ENCODE measurements at places on chromosomes 7 and 10.

DNA sequence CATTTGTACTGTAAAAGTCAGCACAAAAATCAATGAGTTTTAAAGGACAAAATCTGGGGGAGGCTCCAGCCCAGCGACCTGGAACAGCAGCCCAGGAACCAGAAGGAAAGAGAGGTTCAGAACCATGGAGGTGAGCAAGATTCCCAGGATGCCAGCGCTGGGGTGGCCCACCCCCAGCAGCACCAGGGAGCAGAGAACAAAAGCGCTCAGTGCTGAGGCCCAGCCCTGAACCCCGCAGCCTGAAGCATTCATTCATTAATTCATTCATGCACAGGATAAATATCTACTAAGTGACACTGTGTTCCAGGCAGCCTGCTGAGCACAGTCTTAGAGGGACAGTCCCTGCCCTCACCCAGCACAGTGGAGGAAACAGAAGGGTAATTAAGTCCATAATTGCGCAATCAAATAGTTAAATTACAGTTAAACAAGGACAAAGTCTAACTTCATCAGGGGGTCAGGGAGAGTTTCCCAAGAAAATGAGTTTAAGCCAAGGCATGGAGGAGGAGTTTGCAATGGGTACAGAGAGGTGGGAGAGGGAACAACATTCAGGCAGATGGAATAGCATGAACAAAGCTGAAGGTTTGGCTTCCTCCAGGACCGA, 202.3 kb downstream of the GRID1 start:
- no peak for DNase-seq

- no peak for DNase-seq
Measured at GRCh38 chr10:103740611-103741010, 114.8 kb downstream of the SH3PXD2A start.

DNA sequence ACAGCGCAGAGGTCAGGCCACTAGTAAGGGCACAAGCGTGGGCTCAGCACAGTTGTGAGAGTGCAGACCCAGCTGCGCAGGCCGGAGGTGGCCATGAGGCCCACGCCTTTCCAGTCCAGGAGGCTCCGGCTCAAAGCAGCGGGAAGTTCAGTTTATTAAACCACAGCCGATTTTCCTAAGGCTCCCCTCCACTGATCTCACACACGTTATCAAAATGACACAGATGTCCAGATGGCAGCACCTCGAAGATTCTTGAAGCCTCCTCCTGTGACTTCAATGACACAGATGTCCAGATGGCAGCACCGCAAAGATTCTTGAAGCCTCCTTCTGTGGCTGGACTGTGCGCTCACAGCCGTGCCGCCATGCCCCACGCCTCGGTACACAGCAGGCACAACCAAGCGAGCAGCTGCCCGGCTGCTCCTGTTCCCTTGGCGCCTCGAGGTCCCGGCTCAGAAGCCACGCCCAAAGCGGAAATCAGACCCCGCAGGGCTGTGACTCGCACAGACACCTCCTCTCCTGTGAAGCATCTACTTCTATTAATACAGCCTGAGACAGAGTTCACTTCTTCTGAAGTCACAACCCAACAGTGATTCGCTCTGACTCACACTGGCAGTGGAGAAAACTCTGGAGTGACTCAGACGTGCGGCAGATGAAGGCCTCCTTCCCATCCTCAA, 122.7 kb downstream of the MAD1L1 start:
- DNase-seq = no peak

GRCh38 chr7:39681887-39682441, 58.6 kb downstream of the RALA start:
- no peak for DNase-seq

DNA sequence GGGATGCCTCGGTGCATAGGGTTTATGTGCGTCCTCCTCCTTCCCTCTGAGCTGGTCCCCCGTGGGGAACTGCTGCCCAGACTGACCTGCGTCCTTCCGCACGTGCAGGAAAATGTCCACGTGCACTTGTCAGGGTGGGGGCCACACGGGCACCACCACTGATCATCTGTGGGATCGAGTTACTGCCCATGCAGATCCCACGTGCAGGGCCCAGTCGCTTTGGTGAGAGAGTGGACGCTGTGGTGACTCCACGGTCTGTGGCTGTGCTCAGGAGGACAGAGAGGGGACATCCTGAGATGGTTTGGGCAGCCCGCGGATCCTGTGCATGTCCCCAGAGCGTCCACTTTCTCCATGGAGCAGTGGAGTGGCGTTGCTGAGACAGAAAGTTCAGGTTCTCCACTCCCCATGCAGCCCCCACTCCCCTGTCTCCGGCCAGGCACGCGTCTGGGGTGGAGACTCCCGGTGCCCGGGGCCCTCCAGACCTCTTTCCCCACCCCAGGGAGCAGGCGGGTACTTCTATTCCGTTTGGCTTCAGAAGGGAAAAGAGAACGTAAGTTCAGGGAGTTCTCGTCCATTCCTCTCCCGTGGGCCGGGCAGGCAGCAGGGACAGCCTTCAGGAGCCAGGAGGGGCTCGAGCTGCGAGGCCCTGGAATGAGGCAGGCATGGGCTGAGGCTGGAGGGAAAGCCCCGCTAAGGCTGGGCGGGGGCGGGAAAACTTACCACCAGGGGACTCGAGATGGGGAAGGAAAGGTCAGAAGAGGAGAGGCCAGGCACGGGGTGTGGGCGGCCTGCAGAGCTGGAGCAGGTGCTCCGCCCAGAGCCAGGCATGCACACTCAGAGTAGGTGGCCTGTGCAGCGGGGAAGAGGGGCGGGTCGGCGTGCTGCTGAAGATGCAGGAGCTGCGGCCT, 59.9 kb downstream of the EGFR start:
- no peak for DNase-seq
